ENCODE measurements at places on chromosomes 2 and 18. TPM values are rescaled to one million over a fixed set of nuclear protein-coding genes. Genes with fewer than 3 reads are reported as not detected.

GRCh38 chr2:233389601-233390125 lies 35.4 kb downstream of the DGKD start:
- no peaks in the 10 kb centered on the region for H3K27me3 ChIP-seq
- no peak overlapping the region for H3K4me3 ChIP-seq
- H3K4me1 ChIP-seq = peaks cover 6% of the 10 kb centered on the region
- DNase-seq = no peak

The LAMA1 gene
- not detected for total RNA-seq

The STARD6 gene
- total RNA-seq = not detected

The TOGARAM2 gene
- total RNA-seq = not detected

The ERBB4 gene
- not detected for total RNA-seq
